A673 (cell line): ENCODE measurements at places on chromosomes 1 and 21. TPM values are rescaled to one million over a fixed set of nuclear protein-coding genes. Genes with fewer than 3 reads are reported as not detected.

LINGO4 gene
- total RNA-seq, result not detected in 2 replicates

FCRL6 gene
- 0.15 TPM in 1 of 2 replicates, not detected in the other for total RNA-seq

C1orf74 gene
- total RNA-seq, result 4.2 and 5.0 TPM in 2 replicates

GRCh38 chr1:3674100-3675094, 22.1 kb downstream of the TP73 start:
- no peak for DNase-seq

GRCh38 chr1:46492269-46492853, 2.7 kb downstream of the DMBX1 start:
- DNase-seq, result no peak

DNA sequence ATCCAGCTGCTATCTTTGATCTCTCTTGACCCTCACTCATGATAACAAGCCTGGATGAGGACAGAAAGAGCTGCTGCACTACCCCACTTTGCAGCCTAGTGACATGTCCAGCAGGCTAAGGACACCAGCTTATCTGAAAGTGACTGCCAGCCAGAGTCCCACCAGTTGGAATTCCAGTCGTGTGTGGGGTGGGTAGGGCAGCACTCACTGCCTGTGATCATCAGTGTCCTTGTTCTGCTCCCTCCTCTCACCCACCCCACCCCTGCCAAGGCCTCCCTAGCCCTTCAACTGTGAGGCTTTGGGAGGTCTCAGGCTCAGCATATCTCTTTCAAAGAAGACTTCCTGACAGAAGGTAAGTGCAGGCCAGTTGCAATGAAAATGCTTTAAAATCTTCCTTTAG, 15.5 kb upstream of the NMNAT2 start:
- no peak for DNase-seq

- peak; percentile 43 for DNase-seq
Measured at GRCh38 chr1:202860744-202861419, 28.1 kb downstream of the RABIF start.

GRCh38 chr1:109782927-109783326, 19.2 kb upstream of the EPS8L3 start:
- no peak for DNase-seq
